ENCODE measurements at places on chromosomes 6 and 20.

GRCh38 chr6:156577749-156578148, 199.4 kb upstream of the ARID1B start:
- no peak for DNase-seq

GRCh38 chr6:71388068-71388744, 99.6 kb downstream of the OGFRL1 start:
- no peak for DNase-seq

DNA sequence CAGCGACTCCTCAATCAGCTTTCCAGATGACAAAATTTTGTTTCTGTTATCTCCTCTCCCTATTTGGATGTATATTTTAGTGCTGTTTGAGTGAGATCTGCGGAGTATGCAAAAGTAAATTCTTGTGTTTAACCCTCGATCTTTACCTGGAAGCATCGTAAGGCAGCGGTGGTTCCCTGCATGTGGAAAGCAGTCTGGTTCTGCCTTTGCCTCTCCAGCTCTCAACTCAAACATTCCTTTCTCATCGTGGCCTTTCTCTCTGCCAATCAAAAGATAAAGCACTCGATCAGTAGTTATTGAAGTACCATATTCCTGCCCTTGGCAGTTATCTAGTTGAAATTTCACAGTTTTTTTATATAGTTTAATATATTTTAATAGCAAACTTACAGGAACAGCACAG, 44.0 kb upstream of the BTN3A2 start:
- no peak for DNase-seq

GRCh38 chr6:15800841-15801617, 138.2 kb upstream of the DTNBP1 start:
- DNase-seq = no peak

GRCh38 chr6:157614026-157614568, 208.9 kb upstream of the SNX9 start:
- no peak for DNase-seq

GRCh38 chr6:14802514-14803160, 443.2 kb upstream of the JARID2 start:
- DNase-seq = no peak

DNA sequence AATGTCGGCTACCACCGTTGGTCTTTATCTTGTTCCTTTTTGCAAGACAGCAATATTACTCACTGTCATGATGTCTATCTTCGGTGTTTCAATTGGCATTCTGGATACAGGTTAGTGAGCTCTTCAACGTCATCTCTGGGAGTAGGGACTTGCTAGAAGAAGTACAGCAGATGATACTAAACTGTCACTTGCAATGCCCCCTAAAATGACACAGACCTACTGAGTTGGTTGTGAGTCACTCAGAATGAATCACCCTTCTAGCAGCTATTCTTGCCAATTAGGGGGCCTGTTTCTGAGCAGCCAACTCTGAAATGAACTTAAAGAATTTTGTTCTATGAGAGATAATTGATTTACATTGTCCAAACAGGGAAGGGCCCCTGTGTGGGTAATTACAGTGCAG, 176.5 kb downstream of the SLC16A10 start:
- no peak for DNase-seq

DNA sequence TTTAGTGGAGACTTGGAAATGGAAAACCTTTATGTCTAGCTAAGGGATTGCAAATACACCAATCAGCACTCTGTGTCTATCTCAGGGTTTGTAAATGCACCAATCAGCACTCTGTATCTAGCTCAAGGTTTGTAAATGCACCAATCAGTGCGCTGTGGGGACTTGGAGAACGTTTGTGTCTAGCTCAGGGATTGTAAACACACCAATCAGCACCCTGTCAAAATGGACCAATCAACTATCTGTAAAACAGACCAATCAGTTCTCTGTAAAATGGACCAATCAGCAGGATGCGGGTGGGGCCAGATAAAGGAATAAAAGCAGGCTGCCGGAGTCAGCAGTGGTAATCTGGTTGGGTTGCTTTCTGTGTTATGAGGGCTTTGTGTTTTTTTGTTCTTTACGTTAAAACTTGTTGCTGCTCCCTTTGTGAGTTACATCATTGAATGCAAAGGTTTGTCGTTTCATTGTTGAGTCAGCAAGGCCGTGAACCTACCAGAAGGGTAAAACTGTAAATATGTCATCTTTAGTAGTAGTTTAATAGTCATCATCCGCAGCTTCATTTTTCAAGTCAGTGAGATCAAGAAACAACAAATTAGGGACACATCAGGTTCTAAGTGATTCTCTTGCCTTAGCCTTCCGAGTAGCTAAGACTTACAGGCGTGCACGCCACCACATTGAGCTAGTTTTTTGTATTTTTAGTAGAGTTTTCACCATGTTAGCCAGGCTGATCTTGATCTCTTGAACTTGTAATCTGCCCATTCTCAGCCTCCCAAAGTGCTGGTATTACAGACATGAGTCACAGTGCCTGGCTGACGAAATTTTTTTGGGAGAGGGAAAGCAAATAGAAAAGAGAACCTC, 22.7 kb upstream of the NUP153 start:
- no peak for DNase-seq

GRCh38 chr6:35833536-35833935, 28.4 kb downstream of the LHFPL5 start:
- no peak for DNase-seq

DNA sequence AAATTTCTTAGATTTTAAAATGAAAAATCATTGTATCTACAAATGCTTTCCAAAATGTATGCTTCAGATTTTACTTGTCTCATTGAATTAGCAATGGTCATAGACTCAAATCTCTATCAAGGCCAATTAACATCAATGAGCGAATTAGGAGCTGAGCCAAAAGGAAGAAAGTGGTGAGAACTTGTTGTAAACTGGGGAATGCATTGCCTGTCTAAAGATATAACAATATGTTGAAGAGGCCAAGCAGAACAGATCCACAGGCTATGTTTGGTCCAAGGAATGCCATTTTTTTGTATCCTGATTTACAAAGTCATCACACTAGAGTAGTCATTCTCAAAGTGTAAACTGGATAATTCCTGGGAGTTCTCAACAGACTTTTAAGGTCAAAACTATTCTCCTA, 370.7 kb downstream of the GJA1 start:
- no peak for DNase-seq

DNA sequence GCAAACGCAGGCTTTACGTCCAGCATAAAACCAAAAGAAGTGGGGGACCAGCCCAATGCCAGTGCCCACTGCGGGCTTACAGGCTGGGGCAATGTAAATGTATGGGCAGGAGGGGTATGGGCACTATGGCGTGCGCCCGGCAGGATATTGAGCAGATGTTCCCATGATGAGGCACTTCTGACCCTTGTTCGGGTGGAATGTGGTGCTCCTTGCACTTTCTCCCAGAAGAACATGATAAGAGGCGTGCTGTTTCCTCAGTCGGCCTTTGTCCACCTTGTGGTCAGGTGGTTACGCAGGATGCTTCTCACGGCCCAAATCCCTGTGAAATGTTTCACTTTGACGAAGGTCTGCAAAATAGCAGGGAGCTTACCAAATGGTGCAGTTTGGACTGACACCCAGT, 4.8 kb upstream of the GPR31 start:
- DNase-seq = no peak

DNA sequence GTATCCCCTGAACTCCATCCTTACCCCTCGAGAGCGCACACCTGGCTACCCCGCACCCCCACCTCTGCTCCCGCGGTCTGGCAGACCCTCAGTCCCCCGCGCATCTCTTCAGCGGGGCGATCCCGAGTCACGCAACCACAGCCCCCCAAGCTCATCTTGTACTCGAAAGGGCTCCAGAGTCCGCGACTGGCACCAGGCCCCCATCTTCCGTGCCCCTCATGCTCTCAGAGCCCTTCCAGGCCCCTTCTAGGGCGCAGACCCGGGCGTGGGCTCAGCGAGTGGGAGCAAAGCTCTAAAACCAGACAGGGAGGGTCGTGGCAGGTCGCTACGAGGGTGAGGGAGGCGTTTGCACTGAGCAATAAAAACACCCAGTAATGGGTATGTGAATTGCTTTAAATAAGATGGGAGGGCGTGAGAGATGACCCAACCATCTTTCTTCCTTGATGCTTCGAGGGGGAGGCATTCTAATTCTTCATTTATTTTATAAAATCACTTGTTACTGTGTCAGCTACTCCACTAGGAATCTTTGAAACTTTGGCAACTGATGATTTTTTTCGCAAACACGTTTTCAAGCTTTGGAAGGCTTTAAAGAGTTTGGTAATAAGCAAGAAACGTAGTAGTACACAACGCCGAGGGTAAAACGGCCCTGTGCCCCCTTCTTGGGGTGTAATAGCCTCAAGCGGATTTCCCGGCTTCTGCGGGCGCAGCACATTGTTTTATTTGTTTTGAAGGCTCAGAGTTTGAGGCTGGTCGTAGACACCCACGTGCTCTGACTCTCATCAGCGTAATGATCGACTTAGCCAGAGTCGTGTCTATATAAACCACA, 42.6 kb upstream of the SUPT3H start:
- peak; percentile 52 for DNase-seq

- no peak for DNase-seq
Observed at GRCh38 chr6:9657994-9658393, 756.9 kb downstream of the TFAP2A start.

GRCh38 chr6:37539171-37540028, 39.7 kb upstream of the CCDC167 start:
- no peak for DNase-seq

GRCh38 chr20:62551407-62552323, 75.9 kb upstream of the GATA5 start:
- DNase-seq = no peak

- DNase-seq = no peak
Observed at GRCh38 chr6:133551436-133551835, 310.3 kb downstream of the EYA4 start.

- no peak for DNase-seq
Observed at GRCh38 chr6:15987569-15987968, 141.3 kb upstream of the MYLIP start.

DNA sequence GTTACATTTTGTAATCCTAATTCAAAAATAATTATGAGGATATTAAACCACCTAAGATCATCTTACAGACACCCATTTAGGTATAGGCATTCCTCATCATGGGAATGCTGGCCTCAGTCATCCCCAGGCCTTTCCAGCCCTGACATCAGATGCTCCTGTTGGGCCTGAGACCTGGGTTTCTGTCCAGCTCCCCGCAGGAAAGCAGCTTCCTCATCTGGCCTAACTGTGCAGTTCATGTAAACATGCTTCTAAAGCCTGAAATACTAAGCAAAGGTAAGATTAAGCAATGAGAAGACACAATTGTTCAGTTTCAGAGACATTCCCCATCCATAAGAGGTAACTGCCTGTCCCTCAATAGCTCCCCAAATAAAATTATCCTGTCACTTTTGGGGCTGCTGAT, 19.0 kb downstream of the ETV7 start:
- no peak for DNase-seq

DNA sequence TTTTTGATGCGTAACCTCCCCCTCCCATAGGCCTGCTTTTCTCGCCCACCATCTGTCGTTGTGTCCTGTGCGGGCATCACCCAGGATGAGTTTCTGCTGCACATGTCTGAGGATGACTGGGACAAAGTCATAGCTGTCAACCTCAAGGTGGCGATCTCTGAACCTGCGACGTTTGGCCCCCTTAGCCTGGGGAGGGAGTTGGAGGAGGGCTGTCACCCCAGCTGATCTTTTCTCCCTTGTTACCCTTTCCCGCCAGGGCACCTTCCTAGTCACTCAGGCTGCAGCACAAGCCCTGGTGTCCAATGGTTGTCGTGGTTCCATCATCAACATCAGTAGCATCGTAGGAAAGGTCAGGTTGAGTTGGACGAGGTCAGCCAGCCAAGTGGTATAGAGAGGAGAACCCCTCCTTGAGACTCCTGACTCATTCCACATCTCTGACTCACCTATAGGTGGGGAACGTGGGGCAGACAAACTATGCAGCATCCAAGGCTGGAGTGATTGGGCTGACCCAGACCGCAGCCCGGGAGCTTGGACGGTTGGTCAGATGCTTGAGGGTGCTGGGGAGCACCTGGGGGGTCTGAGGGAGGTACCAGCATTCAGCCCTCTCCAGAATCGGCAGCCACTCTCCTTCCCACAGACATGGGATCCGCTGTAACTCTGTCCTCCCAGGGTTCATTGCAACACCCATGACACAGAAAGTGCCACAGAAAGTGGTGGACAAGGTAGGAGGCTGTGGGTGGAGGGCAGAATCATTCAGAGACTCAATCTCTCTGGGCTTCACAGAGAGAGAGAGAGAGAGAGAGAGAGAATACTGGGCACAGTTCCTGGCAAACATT, 954 bp downstream of the HSD17B8 start:
- no peak for DNase-seq

- DNase-seq = no peak
Observed at GRCh38 chr6:32980488-32981038, 12.2 kb downstream of the BRD2 start.

DNA sequence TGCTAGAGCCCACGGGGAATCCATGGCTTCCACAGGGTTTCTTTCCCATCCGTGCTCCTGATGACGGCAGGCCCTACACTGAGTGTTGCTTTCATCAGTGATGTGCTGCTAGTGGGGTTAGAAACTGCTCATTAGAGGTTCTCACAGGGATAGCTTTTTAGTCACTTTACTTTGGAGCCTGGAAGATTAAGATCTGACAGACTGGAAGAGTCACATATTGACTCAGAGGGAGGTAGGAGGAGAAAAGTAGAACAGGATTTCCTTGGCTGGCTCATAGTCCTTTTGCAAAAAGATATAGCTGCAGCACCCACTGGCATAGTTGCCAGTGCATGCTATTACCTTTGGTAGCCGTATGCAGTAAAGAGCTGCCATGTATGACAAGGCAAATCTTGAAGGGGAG, 890.3 kb downstream of the C6orf118 start:
- no peak for DNase-seq

- no peak for DNase-seq
Observed at GRCh38 chr6:48757661-48758060, 646.7 kb upstream of the PTCHD4 start.

DNA sequence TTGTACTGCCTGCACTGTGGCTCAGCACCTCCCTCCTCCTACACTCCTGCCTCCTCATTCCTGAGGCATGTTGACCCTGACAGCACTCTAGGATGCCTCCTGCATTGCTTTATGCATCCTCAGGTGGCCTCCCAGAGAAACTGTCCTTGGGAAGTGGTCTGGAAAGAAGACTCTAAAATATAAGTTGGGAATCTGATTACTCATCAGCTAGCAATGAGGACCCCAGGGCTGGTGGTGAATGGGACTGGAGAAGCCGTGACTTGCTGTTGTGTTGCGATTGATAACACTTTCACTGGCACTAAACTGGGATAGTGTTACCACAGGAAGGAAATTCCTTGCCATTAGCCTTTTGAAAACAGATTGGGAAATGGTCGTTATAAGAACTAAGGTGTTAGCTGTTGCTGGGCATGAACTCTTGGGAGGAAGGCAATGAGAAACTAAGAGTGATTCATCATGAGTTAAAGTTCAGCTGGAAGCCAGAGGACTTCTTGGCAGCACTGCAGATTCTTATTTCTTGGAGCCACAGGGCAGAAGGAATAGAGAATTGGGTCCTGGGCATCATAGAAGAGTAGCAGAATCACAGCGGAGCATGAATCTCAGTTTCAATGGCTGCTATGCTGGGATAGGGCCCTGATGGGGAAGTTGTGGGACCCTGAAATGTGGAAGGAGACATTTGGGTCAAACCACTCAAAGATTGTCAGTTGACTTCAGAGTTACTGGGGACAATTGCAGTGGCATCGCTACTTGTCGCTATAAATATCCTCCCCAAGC, 10.1 kb upstream of the SIRPD start:
- DNase-seq = no peak
